ENCODE measurements at places on chromosomes 6 and 20.

- no peak for DNase-seq
Measured at GRCh38 chr6:5083813-5084359, 1.3 kb upstream of the PPP1R3G start.

GRCh38 chr6:142694054-142694453 is 250.9 kb downstream of the HIVEP2 start:
- DNase-seq: no peak

DNA sequence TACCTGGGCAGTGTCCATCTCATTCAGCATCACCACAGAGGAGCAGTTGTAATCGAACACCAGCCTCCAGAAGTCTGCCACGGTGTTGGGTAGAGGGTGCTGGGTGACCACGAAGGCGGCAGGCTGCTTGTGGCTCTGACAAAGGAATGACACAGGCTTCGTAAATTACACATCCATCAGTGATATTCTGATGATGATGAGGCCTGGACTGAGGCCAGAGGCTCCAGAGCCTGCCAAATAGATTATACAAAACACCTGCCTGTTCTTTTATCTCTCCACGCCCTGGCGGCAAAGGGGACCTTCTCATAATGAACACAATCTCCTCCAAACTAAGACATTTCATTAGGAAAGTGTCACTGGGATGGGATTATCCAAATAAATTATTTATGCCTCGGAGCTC is 480.2 kb upstream of the CHD6 start:
- no peak for DNase-seq

GRCh38 chr6:130593948-130594347 is 228.1 kb downstream of the TMEM200A start:
- DNase-seq: no peak

DNA sequence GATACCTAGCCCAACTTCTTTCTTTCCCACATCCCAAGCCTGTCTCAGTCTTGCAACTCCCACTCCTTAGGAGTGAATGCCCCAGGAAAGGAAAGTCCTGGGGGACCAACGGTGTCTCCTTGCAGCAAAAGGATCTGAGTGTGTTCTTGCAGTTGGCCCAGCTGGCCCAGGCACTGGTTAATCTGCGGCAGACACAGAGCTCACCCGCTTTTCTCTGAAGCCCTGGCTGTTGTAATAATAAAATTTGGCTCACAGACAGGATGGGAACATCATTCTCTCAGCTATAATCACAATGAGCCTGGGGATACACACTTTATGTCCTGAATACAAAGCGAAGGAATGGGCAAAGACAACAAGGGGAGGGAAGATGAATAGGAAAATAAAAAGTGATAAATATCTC is 287.0 kb upstream of the PRND start:
- no peak for DNase-seq
